NCI-H774 (cell line): ENCODE measurements at places on chromosomes 13 and 19.

- DNase-seq, result no peak
These were observed 56.1 kb upstream of the FREM2 start for GRCh38 chr13:38630780-38631179.

- DNase-seq, result no peak
These were observed 116.3 kb downstream of the RAB20 start for GRCh38 chr13:110445183-110445582.

GRCh38 chr13:34657716-34658115 is 284.4 kb upstream of the NBEA start:
- DNase-seq, result no peak

- DNase-seq, result no peak
These were observed 10.9 kb upstream of the RCBTB1 start for GRCh38 chr13:49596221-49596620.

DNA sequence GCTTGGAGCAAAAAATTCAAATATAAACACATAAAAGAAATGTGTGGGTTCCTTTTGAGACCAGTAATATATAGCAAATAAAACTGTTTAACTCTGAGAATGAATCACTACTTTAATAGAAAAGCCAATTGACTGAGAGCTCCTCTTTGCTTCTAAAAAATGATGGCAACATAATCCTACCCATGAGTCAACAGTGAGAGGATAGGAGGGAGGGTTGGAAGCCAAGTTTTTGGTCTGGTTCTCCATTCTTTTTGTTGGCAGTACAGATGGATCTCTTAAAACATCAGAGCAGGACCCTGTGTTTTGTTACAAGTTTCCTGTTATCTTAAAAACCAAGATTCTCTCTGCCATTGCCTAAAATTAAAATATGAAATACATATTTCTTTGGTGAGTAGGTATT is 50.0 kb upstream of the POSTN start:
- no peak for DNase-seq

- DNase-seq, result no peak
These were observed at the start of gene GZMM for GRCh38 chr19:543910-544608. GZMM (plus strand) TSS chr19:544053; CDS start chr19:544072, 19 bp downstream.
